Activated T-helper 1 cell treated with Interleukin-2 at 50 U/mL for 16 hours (primary cell): ENCODE measurements at places on chromosomes 13 and 19.

GRCh38 chr19:1482361-1483130 lies 3.5 kb upstream of the C19orf25 start:
- DNase-seq: no peak

GRCh38 chr13:30744056-30744680 lies 8.8 kb downstream of the ALOX5AP start:
- peak; percentile 75 for DNase-seq

DNA sequence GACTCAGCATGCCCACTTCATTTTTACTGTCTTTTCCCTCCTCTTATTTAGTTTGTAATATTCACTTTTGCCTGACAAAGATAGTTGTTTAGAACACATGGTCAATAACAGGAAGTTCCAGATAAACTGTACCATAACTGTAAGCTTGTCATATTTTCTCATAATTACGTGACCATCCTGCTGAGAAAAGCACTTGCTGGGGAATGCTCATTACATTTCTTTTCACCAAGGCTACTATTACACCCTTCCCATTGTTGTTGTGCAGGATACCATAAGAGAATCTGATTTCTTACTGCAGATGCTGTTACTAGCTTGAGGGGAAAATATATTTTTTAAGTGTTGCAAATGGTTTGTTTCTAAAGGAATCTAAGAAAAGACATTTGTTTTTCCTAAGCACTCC lies 111.7 kb upstream of the SLITRK6 start:
- no peak for DNase-seq

- DNase-seq: peak; percentile 18
These were observed 850 bp downstream of the KLF5 start for GRCh38 chr13:73059460-73060250.

DNA sequence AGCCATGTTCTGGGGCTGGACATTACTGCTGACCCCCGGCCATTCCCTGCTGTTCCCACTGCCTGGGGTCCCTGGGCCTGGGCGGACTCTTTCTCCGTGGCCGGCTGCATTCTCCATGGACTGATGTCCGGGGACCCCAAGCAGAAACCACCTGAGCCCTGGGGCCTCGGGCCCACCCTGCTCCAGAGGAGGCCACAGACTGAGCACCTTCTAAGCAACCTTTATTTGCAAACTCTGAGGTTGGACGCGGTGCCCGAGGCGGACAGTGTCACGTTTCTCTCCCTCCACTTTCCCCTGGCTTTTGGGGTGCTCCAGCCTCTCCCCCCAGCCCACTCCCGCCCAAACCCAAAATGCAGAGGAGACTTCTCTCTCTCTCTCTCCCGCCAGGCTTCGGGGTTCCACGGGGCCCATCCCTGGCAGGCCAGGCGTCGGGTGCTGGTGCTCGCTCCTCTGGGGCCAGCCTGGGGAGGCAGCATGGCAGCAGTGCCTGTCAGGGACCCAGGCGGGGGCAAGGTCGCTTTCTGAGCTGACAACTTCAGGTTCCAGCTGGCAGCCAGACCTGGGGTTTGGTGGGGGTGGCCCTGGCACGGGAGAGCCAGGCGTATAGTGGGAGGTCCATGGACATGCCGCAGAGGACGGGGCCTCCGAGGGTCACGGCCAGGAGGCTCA lies 2.3 kb upstream of the C19orf25 start:
- no peak for DNase-seq

DNA sequence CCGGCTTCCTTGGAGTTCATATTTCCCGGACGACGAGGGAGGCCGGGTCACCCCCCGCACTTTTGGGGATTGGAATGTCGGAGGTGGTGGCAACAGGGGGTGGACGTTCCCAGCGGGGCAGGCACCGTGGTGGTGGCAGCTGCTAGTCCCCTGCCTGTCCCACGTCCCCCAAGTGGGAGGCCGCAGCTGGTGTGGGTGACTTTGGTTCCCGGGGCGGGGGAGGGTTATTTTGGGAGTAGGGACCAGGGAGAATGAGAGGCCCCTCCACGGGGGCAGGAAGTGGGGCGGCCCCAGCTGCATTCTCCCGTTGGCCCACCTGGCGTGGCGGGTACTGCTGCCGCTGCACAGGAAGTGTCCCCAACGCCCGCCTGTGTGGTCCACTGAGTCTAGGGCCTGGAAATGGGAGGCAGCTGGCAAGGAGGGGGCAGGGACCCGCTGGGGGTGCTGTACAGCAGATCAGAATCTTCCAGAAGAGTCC lies 11.1 kb upstream of the PLIN3 start:
- DNase-seq: no peak

DNA sequence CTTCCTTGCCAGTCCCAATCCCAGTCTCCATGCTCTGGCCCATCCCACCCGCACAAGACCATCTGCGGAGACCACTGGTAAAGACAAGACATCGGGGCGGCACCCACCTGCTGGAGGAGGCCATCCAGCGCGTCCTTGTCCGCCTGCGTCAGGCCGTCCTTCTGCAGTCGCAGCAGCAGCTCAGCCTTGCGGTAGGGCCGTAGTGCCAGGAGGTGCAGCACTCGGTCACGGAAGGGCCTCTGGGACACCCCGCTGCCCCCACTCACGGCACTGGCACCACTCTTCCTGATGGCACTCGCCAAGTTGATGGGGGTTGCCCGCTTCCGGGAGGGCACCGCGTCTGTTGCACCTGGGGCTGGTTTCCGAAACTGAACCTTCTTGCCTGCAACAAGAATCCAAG lies 23.5 kb upstream of the ISYNA1 start:
- DNase-seq: no peak
